Erythroblast (primary cell): ENCODE measurements at places on chromosomes 13 and 19.

DNA sequence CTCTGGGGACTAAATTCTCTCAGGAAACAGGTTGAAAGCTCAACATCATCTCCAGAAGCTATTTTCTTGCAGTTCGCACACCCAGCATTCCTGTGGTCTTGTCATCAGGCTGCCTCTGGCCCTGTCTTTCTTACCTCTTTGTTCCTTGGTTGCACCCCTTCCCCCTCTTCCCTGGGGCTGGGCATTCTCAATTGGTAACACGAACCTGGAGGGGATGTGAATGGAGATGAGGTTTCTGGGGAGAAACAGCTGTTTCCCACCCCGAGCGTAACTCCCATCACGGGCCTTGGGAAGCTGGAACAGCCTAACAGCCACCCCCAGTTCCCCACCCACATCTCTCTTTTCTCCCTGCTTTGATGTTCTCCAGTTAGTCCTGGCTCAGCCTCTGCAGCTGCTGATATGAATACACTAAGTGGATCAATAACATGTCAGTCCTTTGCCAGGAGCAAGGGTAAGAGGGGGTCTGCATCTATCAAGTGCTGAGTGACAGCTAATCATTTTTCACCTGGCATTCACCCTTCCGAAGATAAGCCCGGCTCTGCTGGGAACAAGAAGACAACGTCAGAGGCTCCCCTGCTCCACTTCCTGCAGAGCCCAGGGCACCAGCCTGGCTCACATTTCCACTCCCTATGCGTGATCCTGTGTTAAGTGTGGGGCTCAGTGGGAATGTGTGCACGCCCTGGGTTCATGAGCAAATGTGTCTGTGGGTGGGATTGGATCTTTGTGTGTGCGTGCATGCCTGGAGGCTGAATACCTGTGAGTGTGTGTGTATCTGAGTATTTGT lies 74.0 kb upstream of the KCTD15 start:
- DNase-seq: no peak

GRCh38 chr13:109427148-109427547 lies 359.2 kb downstream of the IRS2 start:
- DNase-seq: no peak

DNA sequence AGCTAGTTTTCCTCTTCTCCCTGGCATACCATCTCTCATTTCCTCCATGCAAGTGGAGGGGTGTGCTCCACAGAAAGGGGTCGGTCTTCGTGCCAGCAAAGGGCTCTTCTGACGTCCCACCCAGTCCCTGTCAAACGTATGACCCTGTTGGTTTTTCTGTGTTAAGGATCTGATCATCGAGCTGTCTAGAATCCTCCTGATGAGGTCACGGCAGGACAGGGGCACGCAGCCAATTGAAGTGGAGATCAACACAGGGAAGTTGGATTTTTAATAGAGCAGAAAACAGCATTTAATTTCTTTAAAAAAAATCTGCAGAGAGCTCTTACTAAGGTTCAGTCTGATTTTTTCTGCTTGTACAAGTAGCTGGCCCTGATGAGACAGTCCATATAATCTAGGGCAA lies 339.4 kb downstream of the TEX29 start:
- no peak for DNase-seq

- DNase-seq: no peak
Measured at GRCh38 chr19:41994521-41994971, 516 bp upstream of the ATP1A3 start.

DNA sequence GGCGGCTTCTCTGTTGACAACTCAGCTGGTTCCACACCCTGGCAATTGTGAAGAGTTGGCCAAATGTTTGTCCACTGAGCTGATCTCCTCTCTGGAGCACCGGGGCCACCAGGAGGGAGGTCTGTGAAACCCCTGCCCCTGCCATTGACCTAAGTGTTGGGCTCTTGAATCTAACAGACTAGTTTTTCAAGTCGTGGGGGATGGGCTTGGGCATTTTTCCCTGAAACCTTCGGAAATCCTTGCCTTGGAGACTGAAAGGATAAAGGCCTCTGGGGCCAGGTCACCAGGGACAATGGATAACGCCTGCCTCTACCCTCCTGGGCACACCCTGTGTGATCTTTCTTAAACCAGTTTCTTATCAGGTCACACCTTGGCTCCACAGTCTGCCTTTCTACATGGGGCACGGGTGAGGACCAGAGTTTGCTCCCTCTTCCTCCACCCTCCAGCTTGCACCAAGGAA lies 881 bp downstream of the GEMIN7 start:
- peak; percentile 65 for DNase-seq

DNA sequence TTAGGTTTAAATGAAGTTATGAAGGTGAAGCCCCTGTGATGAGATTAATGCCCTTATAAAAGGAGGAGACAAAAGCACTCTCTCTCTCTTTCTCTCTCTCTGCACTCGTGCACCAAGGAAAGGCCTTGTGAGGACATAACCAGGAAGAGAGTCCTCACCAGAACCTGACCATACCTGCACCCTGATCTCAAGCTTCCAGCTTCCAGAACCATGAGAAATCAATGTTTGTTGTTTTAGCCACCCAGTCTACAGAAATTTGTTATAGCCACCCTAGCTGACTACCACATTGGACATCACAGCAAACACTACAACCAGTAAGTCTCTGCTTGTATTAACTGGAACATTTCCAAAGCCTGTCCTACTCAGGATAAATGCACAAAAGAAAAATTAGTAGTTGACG lies 34.7 kb upstream of the WDFY2 start:
- DNase-seq: no peak

DNA sequence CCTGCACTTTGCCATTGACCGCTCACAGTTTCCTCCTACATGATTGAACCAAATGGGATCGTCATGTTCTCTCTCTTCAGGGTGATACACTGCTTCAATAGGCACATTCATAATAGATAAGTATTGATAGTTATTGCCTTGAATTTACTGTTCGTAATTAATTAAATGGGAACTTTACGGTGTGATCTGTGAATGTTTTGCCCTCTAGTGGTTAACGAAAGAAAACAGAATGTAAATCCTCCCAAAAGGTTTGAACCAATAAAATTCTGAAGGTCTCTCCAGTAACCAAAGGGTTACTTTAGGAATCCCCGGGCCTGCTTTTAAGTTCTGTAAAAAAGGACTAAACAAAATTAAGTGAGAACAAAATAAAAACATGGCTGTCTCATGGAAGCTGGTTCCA lies 389.3 kb downstream of the DACH1 start:
- no peak for DNase-seq

GRCh38 chr19:8180018-8180417 lies 29.2 kb upstream of the CERS4 start:
- DNase-seq: no peak

DNA sequence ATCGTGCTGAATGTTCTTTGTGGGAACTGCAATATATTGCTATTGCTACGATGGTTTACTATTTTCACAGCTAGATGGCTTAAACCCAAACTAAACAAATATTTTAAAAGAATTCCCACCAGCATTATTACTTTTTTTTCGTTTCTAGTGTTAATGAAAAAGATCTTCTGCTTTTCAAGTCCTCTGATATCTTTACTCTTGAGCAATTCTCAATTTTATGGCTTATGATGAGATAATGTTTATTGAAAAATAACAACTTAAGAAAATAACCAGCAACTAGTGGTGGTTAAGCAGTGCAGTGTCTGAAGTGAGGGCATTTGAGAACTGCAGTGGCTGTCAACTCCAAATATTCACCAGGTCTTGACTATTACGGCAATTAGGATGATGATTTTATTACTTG lies 360.4 kb downstream of the ENOX1 start:
- DNase-seq: no peak

- DNase-seq: no peak
Measured at GRCh38 chr19:32824191-32824751, 45.3 kb downstream of the SLC7A9 start.

DNA sequence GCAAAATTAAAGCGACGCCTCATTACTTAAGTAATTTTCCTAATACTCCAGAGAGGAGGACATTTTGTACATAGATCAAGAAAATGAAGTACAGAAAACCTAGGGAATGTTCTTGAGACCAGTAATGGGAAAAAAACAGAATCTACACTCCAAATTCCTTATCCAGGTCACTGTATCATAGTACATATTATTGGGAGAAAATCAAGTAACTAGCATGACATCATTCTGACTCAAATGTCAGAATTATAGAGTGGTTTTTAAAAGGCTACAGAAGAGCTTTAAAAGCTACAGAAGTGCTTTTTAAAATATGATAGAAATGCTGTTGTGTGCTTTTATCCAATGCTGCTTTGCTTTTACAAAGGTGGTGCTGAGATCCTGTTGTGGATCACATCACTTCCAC lies 86.3 kb upstream of the SLC15A1 start:
- DNase-seq: no peak

DNA sequence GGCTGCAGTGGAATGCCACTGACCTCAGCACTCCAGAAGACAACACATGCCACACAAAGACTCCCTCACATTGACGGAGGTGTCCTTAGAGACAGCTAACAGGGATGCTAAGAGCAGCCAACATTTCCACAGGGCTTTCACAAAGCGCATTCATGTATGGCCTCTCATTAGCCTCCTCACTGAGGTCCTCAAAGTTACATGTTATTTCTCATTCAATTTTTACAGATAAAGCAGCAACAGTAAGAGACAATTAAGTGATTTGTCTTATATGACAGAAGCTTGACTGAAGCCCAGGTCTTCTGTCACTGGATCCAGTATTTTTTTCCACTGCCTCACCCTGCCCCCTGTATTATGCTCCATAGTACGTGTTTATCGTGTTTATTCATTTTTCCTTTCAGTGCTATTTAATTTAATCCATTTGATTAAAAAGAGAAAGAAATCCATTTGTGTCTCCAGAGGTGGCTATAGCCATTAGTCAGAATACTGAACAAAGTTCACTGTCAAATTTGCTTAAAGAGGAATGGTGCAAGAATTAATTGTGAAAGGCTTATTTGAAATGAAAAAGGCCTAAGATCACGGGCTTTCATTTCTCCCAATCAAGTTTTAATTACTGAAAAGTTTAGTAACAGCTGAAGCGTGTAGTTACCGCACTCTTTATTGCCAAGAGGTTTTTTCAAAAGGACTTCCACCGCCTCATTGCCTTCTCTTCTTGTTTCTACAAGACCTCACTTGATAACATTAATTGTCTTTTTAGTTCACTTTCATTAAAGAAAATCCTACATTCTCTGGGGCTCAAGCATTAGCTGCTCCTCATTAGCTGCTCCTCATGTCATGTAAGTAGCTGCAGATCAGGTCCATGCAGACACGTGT lies 115.0 kb downstream of the COG6 start:
- DNase-seq: no peak

- DNase-seq: no peak
Measured at GRCh38 chr13:109274188-109274821, 512.1 kb downstream of the IRS2 start.

DNA sequence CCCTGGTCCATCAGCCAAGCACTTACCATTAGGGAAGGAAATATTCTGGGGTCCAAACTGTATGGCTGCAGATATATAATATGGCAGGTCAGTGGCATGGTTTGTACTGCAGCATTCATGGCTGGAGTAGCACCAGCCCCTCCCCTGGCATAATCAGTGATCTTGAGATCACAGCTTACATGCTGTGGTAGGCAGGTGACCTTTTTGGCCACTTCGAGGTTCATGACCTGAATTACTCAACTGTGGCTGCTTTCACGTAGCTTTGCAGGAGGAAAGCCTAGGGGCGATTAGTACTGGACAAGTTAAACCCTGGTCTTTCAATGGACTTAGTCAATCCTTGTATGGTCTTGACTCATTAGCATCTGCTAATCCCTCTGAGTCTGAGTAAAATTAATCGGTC lies 169.8 kb downstream of the SPRY2 start:
- no peak for DNase-seq

DNA sequence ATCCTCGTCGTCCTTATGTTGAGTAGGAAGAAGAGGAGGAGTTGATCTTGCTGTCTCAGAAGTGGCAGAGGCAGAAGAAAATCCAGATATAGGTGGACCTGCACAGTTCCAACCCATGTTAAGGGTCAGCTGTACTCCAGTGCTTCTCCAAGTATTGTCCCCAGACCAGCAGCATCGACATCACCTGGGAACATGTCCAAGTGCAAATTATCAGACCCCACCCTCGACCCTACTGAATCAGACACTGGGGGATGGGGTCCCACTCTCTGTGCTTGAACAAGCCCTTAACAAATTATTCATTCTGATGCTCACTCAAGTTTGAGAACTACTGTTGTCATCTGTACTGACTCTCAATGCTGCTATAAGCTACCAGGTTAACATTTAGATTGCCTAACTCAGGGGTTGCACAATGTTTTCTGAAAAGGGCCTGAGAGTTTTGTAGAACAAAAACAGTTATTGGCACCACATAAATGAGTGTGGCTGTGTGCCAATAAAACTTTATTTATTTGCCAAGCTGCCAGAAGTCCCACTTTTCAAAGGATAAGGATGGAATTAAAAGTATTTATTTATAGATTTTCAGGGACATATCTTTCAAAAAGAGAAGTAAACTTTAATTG lies 226.7 kb upstream of the IPO5 start:
- DNase-seq: no peak

DNA sequence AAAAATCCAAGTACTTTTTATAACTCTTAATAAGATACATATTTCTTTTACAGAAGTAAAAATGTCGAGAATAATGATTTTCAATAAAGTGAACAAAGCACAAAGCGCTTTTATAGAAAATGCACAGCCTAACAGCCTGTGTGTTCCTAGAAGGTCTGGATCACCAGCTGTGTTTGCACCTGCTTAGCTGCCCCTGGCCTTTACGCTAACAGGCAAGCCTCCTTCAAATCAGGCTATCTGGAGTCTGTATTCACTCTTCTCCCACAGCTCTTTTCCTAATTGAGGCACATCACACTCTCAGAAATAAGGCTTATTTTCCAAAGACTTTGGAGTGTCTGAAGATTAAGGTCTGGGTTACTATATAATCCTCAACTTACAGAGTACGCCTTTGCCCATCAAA lies 183.1 kb downstream of the LHFPL6 start:
- DNase-seq: no peak

DNA sequence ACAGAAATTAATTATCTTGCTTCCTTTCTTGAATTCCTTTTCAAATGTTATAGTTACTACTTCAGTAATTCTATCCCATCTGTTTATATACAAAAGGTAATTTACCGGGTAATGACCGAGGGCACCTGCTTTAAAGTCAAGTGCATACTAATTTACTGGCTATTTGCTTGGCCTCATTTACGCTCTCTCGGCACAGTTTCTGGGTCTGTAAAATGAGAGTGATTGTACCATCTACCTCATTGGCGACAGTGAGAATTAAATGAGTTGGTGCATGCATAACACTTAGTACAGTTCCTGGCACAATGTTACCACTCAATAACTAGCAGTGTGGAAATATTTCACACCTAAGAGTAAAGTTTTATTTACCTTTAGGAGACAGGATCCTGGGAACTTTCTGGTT lies 111.6 kb downstream of the GGACT start:
- DNase-seq: no peak

GRCh38 chr13:109665781-109666249 lies 120.6 kb downstream of the IRS2 start:
- no peak for DNase-seq

- DNase-seq: peak; percentile 76
Measured at GRCh38 chr13:38045278-38046048, 175.9 kb upstream of the TRPC4 start.

DNA sequence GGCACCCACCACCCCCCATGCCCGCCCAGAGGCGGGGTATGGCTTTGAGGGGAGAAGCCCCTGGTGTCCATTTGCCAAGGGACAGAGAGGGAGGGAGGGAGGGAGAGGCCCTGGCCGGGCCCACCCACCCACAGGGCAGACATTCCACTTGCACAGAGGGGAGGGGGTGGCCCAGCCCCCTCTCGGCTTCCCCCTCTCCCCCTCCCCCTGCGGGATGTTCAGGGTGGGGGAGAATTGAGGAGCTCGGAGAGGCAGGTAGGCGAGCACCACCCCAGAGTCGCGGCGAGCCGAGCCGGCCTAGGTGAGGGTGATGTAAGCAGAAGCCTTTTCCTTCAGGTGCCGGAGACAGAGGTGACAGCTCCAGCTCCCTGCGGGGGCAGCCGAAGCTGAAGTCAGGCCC lies 12.3 kb downstream of the DPF1 start:
- no peak for DNase-seq
